ENCODE measurements at places on chromosomes 6 and 20.

DNA sequence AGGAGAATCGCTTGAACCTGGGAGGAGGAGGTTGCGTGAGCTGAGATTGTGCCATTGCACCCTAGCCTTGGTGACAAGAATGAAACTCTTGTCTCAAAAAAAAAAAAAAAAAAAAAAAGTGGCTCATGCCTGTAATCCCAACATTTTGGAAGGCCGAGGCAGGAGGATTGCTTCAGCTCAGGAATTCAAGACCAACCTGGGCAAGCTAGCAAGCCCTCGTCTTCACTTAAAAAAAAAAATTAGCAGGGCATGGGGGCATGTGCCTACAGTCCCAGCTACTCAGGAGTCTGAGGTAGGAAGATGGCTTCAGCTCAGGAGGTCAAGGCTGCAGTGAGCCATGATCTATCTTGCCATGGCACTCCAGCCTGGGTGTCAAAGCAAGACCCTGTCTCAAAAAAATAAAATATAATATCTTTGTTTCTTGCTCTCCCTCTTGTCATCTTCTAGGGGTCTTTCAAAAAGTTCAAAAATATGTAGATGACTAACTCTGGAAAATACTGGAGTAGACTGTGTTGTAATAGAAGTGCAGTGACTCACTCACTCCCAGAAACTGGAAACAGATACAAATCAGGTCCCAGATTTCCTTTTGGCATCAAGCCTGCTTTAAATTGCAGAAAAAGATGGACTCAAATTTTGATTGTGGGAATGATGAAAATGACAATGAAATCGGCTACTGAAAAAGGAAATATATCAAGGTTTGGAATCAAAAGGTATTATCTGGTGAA is 2.8 kb upstream of the GINM1 start:
- DNase-seq = no peak

DNA sequence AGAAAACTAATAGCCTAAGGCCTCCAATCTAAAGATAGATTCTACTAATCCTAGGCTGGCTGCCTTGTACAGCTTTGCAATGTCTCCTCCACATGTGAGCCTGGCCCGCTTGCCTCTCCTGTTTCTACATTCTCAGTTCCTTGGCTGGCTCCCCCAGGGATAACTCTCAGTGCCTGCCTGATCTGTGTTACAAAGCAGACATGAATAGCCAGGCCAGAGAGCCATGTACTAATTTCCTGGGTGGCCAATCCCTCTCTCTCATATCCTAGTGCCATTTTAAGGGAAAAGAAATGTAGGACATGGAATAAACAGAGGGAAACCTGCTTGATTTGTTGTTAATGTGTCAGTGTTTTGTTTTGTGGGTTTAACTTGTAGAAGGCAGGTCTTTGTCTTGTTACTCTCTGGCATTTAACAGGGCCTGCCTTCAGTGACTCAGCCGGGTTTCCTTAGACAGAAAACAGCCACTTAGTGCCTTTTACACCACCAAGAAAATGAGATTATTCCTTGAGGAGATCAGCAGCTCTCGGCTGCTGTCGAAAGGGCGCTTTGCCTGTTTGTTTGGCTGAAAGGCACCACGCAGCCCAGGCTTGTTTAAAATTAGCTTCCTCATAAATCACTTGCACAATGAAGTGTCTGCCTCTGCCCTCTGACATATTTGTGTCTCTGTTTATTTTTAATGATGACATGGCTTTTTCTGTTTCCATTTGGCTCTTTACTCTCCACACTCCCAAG is 702.7 kb downstream of the MAFB start:
- no peak for DNase-seq

DNA sequence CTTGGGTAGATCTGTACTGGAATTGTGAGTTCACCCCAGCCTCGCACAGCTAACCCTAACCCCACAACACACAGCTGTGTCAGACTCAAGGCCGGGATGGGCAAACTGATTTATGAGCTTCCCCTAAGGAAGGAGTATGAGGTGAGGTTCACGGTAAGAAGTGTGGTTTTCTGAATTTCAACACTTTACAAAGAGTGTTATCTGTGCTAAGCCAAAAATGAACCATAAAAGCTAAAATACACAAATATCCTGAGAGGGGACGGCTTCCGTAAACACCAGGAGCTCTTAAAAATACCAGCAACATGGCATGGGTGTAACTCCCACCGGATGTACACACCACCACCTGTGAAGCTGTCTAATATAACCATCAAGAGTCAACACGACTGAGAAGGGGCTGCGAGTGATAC is 101.2 kb downstream of the ATP9A start:
- DNase-seq = no peak

DNA sequence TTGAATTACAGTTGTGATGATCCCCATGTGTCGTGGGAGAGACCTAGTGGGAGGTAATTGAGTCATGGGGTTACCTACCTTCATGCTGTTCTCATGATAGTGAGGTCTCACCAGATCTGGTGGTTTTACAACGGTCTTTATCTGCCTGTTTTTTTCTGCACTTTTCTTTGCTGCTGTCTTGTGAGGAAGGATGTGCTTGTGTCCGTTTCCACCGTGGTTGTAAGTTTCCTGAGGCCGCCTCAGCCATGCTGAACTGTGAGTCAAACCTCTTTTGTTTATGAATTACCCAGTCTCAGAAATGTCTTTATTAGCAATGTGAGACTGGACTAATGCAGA is 6.5 kb upstream of the RANBP9 start:
- no peak for DNase-seq

- DNase-seq = no peak
These were observed at the start of gene DEFB127 for GRCh38 chr20:157154-157553. DEFB127 (plus strand) TSS chr20:157454; CDS start chr20:157545, 91 bp downstream.

GRCh38 chr6:79694156-79694555 is 63.0 kb downstream of the SH3BGRL2 start:
- DNase-seq = no peak

- no peak for DNase-seq
These were observed 78.5 kb upstream of the AHI1 start for GRCh38 chr6:135576055-135576454.

DNA sequence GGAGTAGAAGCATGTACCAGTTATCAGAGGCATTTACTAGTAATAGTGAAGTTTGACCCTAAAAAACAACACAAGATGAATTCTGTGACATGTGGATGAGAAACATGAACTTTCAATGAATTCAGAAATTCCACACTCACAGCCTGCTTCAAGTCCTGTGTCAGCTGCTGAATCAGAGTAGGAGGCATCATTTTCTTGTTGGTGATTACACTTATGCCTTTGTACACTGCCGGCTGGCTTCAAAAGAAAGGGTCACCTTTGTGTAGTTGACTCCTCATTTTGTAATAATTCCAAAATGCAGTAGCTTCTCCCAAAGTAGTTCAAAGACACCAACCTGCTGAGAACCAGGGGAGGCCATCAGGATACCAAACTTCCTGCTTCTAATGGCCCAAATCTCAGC is 165.5 kb downstream of the BACH2 start:
- no peak for DNase-seq

GRCh38 chr6:111032484-111033140 is 50.8 kb downstream of the RPF2 start:
- no peak for DNase-seq

DNA sequence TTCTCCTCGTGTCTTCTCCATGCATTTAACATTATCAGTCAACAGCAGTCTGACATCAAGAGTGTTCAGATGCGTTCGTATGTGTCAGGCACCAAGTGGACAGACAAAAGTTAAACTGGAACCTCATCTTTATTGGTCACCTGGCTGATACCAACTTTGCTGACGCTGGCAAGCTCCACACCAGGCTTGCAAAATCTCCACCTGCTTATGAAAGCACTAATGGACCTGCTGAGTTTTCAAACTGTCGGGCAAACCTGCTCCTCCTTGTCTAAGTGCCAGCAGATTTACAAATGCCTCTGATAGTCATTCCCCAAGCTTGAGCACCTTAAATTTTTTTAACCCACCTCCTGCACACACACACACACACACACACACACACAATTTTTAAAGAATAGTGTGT is 27.9 kb upstream of the DSP start:
- no peak for DNase-seq

GRCh38 chr6:128206610-128207426 is 306.0 kb upstream of the THEMIS start:
- no peak for DNase-seq

DNA sequence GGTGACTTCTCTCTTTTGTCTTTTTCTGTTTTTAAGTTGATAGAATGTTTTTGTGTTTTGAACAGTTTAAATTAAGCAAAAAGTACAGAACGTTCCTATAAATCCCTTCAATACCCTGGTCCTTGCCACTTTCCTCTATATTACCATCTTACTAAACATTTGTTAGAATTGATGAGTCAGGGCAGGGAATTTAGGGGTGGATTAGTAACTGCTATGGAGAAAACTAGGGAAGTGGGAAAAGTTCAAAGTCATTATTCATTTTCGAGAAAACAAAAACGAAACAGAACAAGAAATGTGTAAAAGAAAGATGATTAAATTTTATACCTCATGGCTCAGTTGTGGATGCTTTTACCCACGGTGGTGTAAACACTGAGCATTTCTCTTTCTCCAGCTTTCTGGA is 240.4 kb upstream of the SULF2 start:
- no peak for DNase-seq

GRCh38 chr6:51608383-51608782 is 479.0 kb downstream of the PKHD1 start:
- no peak for DNase-seq

- DNase-seq = no peak
These were observed 11.8 kb upstream of the MAP1LC3A start for GRCh38 chr20:34546751-34547181.

- DNase-seq = no peak
These were observed 54.2 kb downstream of the TBC1D7 start for GRCh38 chr6:13273931-13274706.

DNA sequence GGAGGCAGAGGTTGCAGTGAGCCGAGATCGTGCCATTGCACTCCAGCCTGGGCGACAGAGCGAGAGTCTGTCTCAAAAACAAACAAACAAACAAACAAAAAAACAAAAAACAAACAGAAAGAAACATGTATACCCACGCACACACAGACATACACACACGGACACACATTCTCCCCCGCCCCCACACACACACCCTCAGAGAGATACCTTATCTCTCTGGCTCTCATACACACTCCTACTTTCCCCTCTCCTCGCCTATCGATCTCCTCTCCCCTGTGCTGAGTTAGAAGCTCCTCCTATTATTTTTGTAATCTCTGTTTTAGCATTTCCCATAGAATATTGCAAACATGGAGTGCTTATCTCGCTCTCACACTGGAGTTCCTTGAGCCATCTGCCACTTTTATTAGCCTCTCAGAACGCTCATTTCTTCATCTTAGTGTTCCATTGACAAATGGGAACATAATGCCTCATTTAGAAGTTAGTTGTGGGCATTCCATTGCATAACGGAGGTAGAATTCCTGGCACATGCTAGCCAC is 144.2 kb upstream of the CITED2 start:
- no peak for DNase-seq

DNA sequence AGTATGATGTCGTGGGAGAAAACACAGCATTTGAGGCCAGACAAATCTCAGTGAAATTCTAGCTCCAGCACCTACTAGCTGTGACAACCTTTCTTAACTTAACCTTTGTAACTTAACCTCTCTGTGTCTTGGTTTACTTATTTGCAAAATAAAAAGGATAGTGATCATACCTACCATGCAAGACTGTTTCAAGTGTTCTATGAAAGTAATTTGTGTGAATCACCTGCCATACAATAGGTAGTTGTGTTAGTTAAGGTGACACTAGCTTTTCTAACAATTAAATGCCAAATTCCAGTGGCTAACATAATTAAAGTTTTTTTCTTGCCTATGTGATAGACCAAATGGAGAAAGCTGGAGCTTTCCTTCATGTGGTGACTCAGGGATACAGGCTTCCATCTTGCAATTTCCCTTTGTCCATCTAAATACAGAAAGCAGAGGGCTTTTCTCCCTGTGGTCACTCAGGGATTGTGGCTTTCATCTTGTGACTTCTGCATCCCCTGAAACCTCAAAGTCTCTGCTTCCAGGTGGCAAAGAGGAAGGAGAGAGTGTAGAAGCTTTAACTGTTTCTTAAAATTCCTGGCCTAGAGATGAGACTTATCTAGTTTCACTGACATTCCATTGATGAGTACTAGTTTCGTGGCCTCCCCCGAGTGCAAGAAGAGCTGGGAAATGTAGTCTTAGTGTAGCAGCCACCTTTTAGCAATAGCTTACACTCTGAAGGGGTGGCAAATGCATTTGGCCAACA is 311.4 kb downstream of the CLIC5 start:
- no peak for DNase-seq

DNA sequence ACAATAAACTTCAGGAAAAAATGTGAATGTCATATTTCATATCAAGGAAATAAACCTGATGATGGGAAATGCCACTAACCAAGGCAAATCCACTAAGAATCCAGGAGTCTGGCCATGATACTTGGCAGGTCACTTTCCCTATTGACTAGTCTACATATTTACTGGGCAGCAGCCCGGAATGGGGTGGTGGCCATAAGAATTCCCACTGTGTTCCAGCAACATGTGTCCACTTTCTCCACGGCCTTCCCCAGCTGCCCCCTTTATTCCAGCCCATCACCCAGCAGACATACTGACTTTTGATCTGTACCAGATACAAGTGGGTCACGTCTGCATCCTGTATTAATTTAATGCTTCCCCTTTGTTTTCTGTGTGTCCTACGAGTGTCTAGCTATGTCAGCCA is 234.5 kb upstream of the PRDM1 start:
- no peak for DNase-seq

- DNase-seq = no peak
These were observed 4.8 kb downstream of the ASXL1 start for GRCh38 chr20:32362901-32363364.

DNA sequence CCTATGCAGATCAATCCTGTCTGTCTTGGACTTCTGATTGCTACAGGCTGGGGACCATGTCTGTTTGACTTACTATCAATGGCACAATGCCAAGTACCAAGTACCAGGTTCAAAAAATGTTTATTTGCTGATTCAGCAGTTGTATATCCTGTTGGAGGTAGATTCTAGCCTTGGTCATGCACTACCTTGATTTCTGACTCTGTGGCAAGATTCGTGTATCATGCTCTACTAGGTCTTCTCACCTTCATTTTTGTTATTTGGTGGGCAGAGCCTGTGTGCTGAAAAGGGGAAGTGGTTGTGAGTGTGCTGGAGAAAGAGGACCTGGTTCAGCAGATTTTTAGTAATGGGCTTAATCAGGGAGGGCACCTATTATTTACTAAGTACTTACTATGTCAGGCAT is 192.4 kb upstream of the MYLIP start:
- no peak for DNase-seq

DNA sequence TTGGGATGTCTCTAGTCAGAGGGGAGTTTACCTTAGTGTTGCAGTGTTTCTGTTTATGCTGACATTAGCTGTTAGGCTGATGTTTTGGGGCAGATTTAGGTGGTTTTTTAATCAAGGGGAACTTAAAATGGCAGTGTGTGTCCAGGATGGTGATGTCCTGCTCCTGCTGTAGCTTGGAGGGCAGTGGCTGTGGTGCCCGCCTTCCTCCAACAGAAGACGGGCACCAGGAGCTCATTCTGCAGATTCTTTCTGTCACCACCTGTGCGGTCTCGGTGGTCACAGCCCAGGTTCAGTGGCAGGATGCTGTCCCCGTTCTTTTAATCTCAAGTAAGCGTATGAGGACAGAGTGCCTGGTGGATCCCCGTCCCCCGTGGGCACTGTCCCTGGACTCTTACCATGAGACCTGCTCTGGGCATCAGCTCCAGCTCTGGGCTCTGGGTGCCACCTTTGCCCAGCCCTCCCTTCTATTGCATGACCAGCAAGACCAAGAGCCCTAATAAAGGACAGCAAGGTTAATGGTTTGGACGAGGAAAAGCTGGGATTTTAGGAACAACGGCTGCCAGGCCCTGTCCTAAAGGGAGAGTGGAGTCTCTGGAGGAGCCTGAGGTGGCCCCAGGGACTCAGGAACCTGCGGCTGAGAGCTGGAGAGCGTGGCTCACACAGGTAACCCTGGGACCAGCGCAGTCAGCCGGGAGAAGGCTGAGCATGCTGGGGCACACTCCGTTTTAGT is 217.3 kb downstream of the ERMARD start:
- no peak for DNase-seq

- DNase-seq = no peak
These were observed 44.3 kb downstream of the TRERF1 start for GRCh38 chr6:42407379-42407778.

All from T47D (cell line).